Bronchus fibroblast of lung (primary cell): ENCODE measurements at places on chromosomes 1 and 21. TPM values are rescaled to one million over a fixed set of nuclear protein-coding genes. Genes with fewer than 3 reads are reported as not detected.

Gene ANGPTL3
- not detected in 2 replicates for total RNA-seq

Gene KIF17
- 1.0 and 1.8 TPM in 2 replicates for total RNA-seq

Gene ZSWIM5
- 0.15 and 0.17 TPM in 2 replicates for total RNA-seq

Gene ANXA9
- 0.17 and 0.30 TPM in 2 replicates for total RNA-seq

Gene JAM2
- total RNA-seq, result 1.2 and 2.0 TPM in 2 replicates

Gene MYCL
- total RNA-seq, result 0.15 and 0.50 TPM in 2 replicates

Gene CRB1
- total RNA-seq, result 0.15 and 0.17 TPM in 2 replicates

Gene B3GALT2
- total RNA-seq, result 0.59 and 1.2 TPM in 2 replicates

Gene ANKRD65
- total RNA-seq, result 0.45 and 0.50 TPM in 2 replicates

Gene DIO1
- total RNA-seq, result not detected in 2 replicates

Gene SCP2
- total RNA-seq, result 72.4 and 83.9 TPM in 2 replicates

Gene OR2T33
- total RNA-seq, result not detected in 2 replicates

Gene NTRK1
- total RNA-seq, result not detected in 2 replicates

Gene PPP1R12B
- total RNA-seq, result 1.0 and 1.5 TPM in 2 replicates

Gene NDUFS2
- total RNA-seq, result 118 and 136 TPM in 2 replicates

Gene TMEM79
- 1.8 and 2.5 TPM in 2 replicates for total RNA-seq

Gene CCDC27
- total RNA-seq, result not detected in 2 replicates

Gene FAM72D
- total RNA-seq, result 3.2 and 4.0 TPM in 2 replicates

Gene OR2L5
- total RNA-seq, result not detected in 2 replicates

Gene SELENBP1
- total RNA-seq, result 25.9 and 31.4 TPM in 2 replicates

Gene RCOR3
- 8.2 and 10.8 TPM in 2 replicates for total RNA-seq

Gene SOX13
- total RNA-seq, result 5.6 and 7.1 TPM in 2 replicates

Gene TADA1
- 9.8 and 12.3 TPM in 2 replicates for total RNA-seq

Gene GPX7
- total RNA-seq, result 52.2 and 55.5 TPM in 2 replicates

Gene TRIM45
- total RNA-seq, result 3.0 and 4.0 TPM in 2 replicates

Gene TSSK3
- under 0.01 TPM in 1 of 2 replicates, not detected in the other for total RNA-seq

Gene LEFTY2
- total RNA-seq, result under 0.01 TPM in 1 of 2 replicates, not detected in the other

Gene ZMYND12
- 0.34 and 2.7 TPM in 2 replicates for total RNA-seq

Gene OPN3
- total RNA-seq, result 35.6 and 35.7 TPM in 2 replicates

Gene RIMKLA
- under 0.01 TPM in 1 of 2 replicates, not detected in the other for total RNA-seq

Gene LRRC53
- not detected in 2 replicates for total RNA-seq

Gene SLC41A1
- total RNA-seq, result 10.1 and 13.4 TPM in 2 replicates

Gene TCHHL1
- total RNA-seq, result not detected in 2 replicates

Gene C1orf167
- 0.45 TPM in 1 of 2 replicates, not detected in the other for total RNA-seq

Gene LCE1F
- total RNA-seq, result not detected in 2 replicates

Gene LCK
- not detected in 2 replicates for total RNA-seq

Gene ZBTB8A
- total RNA-seq, result 3.0 and 3.9 TPM in 2 replicates

Gene GPR37L1
- total RNA-seq, result not detected in 2 replicates

Gene INSRR
- total RNA-seq, result not detected in 2 replicates

Gene RHD
- under 0.01 TPM in 1 of 2 replicates, not detected in the other for total RNA-seq

Gene SPRR2E
- total RNA-seq, result not detected in 2 replicates

Gene UBE2Q1
- 16.6 and 18.2 TPM in 2 replicates for total RNA-seq

Gene NUAK2
- total RNA-seq, result 6.1 and 6.7 TPM in 2 replicates

Gene CD1B
- total RNA-seq, result not detected in 2 replicates
